ENCODE measurements at places on chromosomes 1 and 21. TPM values are rescaled to one million over a fixed set of nuclear protein-coding genes. Genes with fewer than 3 reads are reported as not detected.

RXFP4 gene
- not detected for total RNA-seq

PDE9A gene
- not detected for total RNA-seq

REG4 gene
- total RNA-seq = not detected

ADGRB2 gene
- 3.9 TPM for total RNA-seq

FBLIM1 gene
- total RNA-seq = 69.9 TPM

ANXA9 gene
- not detected for total RNA-seq

ITSN1 gene
- total RNA-seq = 35.5 TPM

NEGR1 gene
- total RNA-seq = 15.7 TPM

DMBX1 gene
- total RNA-seq = not detected

GRCh38 chr1:23171181-23171755, 2.6 kb upstream of the LUZP1 start:
- H3K4me3 ChIP-seq = no peak overlapping the region
- no peaks in the 10 kb centered on the region for H3K36me3 ChIP-seq
- H3K27me3 ChIP-seq = no peaks in the 10 kb centered on the region
- peaks cover 16% of the 10 kb centered on the region for H3K4me1 ChIP-seq
- H3K27ac ChIP-seq = no peak overlapping the region

GRCh38 chr1:202998836-202999750, 8.1 kb upstream of the TMEM183A start:
- H3K36me3 ChIP-seq = no peaks in the 10 kb centered on the region
- 0 out of 2 replicates have a peak overlapping the region, but pooled peaks have one; percentile 50 for H3K4me3 ChIP-seq
- peaks cover 34% of the 10 kb centered on the region for H3K27me3 ChIP-seq

DNA sequence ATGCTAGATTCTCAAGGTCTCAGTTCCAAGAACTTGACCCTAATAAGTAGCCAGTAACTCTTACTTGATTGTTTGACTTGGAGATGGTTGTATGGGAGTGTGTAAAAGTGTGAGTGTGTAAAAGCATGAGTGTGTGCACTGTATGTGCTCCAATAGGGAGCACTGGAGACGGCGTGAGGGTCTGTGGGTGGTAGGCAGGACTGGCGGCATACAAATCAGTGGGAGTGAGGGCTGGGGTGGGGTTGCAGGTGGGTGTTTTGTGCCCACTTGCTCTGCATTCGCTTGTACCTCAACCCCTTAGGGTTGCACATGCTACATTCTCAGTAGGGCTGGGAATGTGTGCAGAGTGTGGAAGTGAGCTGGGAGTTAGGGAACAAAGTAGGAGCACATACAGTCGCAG, 79.5 kb upstream of the CD34 start:
- no peak overlapping the region for H3K4me3 ChIP-seq
- H3K27me3 ChIP-seq = peaks cover 16% of the 10 kb centered on the region
- H3K4me1 ChIP-seq = no peaks in the 10 kb centered on the region
- H3K27ac ChIP-seq = no peak overlapping the region

DNA sequence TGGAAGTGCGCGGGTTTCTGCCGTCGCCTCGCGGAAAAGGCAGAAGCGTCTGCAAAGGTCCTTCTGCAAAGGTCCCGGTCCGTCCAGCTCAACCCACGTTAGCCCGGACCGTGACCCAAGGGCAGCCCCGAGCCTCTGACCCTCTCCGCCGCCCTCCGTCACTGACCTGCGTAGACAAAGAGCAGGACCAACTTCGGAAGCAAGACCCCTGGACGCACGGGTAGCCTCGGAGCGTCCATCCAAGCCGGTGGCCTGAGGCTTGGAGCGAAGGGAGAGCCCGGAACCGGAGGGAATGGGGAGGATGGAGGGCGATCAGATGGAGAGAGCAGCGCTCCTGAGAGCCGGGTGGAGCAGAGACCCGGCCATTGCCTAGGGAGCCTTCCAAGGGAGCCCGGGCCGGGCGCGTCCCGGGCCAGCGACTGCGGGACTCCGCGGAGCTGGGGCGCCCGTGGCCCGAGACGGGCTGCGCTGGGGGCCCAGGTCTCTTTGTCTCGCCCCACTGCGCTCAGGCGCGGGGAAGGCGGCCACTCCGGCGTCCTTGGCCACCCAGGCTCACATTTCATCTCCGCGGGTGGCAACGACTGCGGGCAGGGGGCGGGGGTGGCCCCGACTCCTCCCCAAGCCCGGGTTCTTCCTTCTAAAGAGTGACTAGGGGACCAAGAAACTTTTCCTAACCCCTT, at the start of gene CYYR1:
Gene CYYR1 (minus strand): TSS at position 585 of the 680 bp plus-strand sequence. CDS start 346 bp downstream, at position 239.
- no peaks in the 10 kb centered on the region for H3K4me1 ChIP-seq
- H3K27me3 ChIP-seq = peaks cover 34% of the 10 kb centered on the region
- DNase-seq = peak; percentile 23
- H3K27ac ChIP-seq = no peak within 1 kb of the TSS
- peak within 1 kb of the TSS; percentile 57 for H3K4me3 ChIP-seq
- H3K36me3 ChIP-seq = no peaks in the 10 kb centered on the region

DNA sequence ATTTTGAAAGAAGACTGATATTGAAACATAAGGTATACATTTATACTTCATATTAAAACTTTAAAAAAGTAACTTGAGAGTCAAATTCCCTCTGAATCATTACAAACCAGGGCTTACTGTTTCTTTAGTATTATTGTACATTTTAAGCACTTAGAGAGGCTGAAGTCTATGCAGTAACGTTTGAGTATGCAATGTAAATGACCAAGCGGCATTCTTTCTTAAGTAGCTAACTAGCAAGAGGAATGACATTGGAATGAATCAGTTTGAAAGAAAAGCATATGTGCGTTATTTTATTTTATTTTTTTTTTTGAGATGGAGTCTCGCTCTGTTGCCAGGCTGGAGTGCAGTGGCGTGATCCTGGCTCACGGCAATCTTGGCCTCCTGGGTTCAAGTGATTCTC, 24.3 kb downstream of the WNT2B start:
- no peaks in the 10 kb centered on the region for H3K36me3 ChIP-seq
- H3K4me3 ChIP-seq = no peak overlapping the region
- H3K27ac ChIP-seq = peak overlapping the region; percentile 13
- DNase-seq = peak; percentile 77
- H3K4me1 ChIP-seq = peaks cover 51% of the 10 kb centered on the region

DNA sequence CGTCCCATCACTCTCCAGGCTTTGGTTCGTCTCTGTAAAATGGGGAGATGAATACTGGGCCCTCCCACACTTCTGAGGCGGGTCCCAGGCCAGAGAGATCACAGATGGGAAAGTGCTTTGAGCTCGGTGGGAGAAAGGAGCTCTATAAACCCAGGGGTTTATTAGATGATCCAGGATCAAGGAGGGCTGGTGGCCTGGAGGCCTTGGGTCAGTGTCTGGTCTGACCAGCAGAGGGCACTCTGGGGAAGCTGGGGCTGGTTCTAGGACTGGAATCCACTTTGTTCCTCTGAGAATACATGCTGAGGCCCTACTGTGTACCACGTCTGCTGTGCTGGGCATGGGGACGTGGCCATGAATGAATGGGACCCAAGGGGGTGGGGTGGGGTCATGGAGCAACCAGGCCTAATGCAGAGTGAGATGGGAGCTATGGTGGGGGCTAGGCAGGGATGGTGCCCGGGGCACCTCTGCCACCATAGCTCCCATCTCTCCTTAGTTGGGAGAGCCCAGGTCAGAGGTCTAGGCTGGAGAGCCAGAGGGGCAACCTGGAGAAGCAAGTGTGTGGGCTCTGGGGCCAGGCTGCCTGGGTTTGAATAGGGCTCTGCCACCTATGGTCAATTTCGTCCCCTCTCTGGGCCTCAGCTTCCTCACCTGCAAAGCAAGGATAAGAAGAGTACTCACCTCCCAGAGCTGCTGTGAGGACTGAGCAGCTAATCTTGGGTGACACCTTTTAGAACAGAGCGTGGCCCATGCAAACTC, 9.0 kb upstream of the FAM131C start:
- no peaks in the 10 kb centered on the region for H3K27me3 ChIP-seq
- H3K27ac ChIP-seq = no peak overlapping the region
- DNase-seq = peak; percentile 73
- no peaks in the 10 kb centered on the region for H3K4me1 ChIP-seq
- no peaks in the 10 kb centered on the region for H3K36me3 ChIP-seq

- H3K36me3 ChIP-seq = no peaks in the 10 kb centered on the region
- H3K27me3 ChIP-seq = no peaks in the 10 kb centered on the region
- 0 out of 2 replicates have a peak overlapping the region, but pooled peaks have one; percentile 5 for H3K4me3 ChIP-seq
- peak; percentile 63 for DNase-seq
- H3K4me1 ChIP-seq = peaks cover 84% of the 10 kb centered on the region
- peak overlapping the region; percentile 95 for H3K27ac ChIP-seq
These were observed 39.7 kb downstream of the CAPZB start for GRCh38 chr1:19445417-19446342.

DNA sequence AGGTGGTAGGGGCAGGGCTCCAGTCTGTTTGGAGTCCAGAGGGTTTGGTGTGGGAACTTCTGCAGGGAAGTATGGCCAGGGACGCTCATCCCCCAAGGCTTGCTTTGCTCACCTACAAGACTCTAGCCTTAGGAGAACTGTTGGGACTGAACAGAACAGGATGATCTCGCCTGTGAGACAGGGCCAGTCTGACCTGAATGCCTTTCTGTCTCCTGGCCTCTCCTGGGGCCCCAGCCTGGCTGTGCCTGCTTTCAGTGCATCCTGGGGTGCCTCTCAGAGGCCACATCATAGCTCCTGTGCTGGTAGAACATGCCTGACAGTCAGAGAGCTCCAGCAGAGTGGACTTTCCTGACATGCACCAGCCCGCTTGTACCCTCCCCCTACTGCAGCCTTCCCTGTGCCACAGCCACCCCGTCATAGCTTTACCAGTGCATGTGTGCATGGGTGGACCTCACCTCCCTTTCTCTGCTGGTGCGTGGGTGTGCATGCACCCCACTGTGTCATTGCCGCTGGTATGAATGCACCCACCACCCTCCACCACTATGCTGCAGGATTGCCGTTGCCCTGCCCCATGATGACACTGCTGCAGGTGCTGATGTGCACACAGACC, 165.8 kb downstream of the GIPC2 start:
- no peaks in the 10 kb centered on the region for H3K27me3 ChIP-seq
- DNase-seq = no peak
- H3K27ac ChIP-seq = no peak overlapping the region
- H3K36me3 ChIP-seq = no peaks in the 10 kb centered on the region
- H3K4me3 ChIP-seq = no peak overlapping the region
- peaks cover 9% of the 10 kb centered on the region for H3K4me1 ChIP-seq

DNA sequence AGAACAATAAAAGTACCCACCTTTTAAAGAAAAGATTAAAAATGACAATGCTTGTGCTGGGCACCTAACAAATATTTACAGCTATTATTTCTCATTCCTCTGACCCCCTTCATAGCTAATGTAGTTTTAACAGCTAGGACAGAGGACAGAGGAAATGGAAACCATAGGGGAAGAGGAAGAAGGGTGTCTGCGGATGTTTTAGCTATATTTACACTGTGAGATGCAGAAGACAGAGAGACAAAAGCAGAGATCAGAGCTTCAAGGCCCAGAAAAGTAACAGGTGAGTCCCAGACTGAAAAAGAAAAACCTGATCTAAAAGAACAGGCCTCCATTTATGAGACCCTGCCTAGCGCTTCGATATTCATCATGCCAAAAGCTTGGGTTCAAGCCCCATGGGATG, 72.0 kb downstream of the ZNF281 start:
- H3K27me3 ChIP-seq = no peaks in the 10 kb centered on the region
- no peak overlapping the region for H3K4me3 ChIP-seq
- peak overlapping the region; percentile 64 for H3K27ac ChIP-seq
- DNase-seq = no peak

DNA sequence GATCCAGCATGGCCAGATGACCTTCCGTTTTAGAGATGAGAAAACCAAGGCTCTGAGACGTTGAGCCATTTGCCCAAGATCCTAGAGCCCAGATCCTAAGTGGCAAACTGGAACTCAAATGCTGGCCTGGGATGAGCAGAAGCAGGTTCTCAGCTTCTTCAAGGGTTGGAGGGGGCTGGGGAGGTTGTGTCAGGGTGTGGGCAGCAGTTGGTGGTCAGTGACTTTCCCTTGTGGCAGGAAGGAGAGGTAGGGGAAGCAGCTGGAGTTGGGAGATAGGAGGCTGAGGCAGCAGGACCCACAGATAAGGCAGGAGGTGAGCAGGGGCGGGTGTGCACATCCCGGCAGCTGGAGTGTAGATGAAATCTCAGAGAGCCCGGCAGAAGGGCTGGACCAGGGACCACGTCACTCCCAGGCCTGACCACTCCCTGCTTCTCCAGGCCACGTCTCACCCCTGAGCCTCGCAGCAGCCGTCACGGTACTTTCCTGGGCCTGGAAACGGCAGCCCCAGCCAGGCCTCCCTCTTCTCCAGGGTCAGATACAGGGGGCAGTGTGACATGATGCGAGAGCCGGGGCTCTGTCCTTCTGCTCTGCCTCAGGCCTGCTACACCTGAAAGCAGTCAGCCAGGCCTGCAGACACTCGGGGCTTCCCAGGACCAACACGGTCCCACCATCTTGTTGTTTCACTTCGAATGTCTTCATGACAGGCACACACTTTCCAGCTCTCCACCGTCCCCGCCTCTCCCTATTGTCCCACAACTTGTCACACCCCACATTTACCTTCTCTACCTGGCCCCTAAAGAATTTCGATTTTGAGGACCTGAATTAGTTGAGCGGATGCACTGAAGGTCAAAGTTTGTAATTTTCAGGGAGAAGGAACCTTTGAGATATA, 11.5 kb upstream of the LAPTM5 start:
- H3K27me3 ChIP-seq = peaks cover 9% of the 10 kb centered on the region
- H3K27ac ChIP-seq = no peak overlapping the region
- H3K4me3 ChIP-seq = no peak overlapping the region
- no peaks in the 10 kb centered on the region for H3K36me3 ChIP-seq

GRCh38 chr1:201515062-201515750, 8.3 kb upstream of the CSRP1 start:
- H3K4me1 ChIP-seq = peaks cover 19% of the 10 kb centered on the region
- no peak overlapping the region for H3K4me3 ChIP-seq
- no peaks in the 10 kb centered on the region for H3K27me3 ChIP-seq
- no peaks in the 10 kb centered on the region for H3K36me3 ChIP-seq

DNA sequence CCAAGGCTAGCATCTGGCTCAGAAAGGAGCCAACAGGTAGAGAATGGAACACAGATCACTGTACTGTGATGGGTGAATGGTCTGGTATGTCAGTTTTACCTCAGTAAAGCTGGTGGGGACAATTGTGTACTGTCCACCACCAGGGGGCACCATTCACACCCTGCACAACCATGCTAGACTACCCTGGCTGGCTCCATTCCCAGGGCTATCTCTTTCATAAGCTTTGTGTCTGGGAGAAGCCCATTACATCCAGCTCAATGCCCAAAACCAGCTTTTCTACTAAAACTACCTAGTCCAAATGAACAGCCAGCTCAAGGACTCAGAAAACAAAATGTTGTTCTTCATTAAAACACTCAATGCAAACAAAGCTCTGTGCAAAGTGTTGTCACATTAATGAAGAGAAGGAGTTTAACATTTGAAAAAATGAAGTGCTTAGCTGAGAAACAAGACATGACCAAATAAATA, 62.0 kb upstream of the RASAL2 start:
- H3K27me3 ChIP-seq = no peaks in the 10 kb centered on the region
- DNase-seq = peak; percentile 96
- H3K27ac ChIP-seq = no peak overlapping the region
- H3K36me3 ChIP-seq = no peaks in the 10 kb centered on the region
- H3K4me3 ChIP-seq = no peak overlapping the region

GRCh38 chr21:25871566-25871965, 136.8 kb downstream of the GABPA start:
- no peaks in the 10 kb centered on the region for H3K36me3 ChIP-seq
- no peaks in the 10 kb centered on the region for H3K4me1 ChIP-seq
- no peak overlapping the region for H3K4me3 ChIP-seq
- H3K27me3 ChIP-seq = no peaks in the 10 kb centered on the region
- H3K27ac ChIP-seq = no peak overlapping the region

All from GM23248 (cell line).